ENCODE measurements at places on chromosomes 16 and 17.

- no peak for DNase-seq
These were observed 60.1 kb upstream of the GSE1 start for GRCh38 chr16:85552980-85553435.

DNA sequence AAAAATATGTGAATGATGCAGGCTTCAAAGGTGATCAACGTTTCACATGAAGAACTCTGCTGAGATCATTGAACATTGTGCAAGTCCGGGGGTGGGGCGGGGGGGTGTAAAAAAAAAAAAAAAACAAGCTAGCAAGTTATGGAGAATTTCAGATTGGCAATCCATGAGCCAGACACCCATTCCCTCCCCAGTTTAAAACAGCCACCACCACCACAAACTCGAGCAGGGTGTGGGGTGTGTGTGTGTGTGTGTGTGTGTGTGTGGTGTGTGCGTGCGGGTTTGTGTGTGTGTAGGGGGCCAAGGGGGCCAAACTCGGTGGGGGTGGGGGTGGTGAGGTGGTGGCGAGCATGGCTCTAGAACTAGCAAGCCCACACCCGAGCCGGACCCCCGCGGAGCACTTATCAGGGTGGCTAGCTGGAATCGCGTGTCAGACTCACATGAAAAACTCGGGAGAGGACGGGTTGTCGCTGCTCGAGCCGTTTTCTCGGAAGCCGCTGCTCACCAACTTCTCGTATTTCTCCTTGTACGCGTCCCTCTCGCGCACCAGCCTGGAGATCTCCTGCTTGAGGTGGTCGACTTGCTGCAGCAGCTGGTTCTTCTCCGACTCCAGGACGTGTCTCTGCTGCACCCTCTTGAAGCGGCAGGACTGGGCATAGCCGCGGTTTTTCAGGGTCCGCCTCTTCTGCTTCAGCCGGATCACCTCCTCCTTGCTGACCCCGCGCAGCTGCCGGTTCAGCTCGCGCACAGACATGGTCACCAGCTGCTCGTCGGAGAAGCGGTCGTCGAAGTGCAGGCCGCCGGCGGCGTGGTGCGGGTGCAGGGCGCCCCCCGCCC lies 2.0 kb downstream of the MAF start:
- DNase-seq, result no peak

- DNase-seq, result no peak
These were observed 11.5 kb upstream of the PITPNA start for GRCh38 chr17:1573932-1574696.

DNA sequence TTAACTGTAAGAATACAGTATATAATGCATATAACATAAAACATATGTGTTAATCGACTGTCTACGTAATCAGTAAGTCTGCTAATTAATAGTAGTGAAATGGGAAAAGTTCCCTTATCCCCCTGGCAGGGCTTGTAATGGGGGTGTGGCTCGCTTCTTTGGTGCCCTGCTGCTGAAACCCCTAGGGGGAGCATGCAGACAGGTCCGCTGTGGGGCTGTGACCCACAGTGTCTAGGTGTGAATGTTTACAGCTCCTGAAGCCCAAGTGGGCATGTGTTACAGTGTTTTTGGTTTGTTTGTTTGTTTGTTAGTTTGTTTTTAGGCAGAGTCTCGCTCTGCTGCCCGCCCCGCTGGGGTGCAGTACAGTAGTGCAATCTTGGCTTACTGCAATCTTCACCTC lies 495.7 kb downstream of the SHISA9 start:
- no peak for DNase-seq

GRCh38 chr17:80789356-80789902 lies 202.2 kb upstream of the CHMP6 start:
- no peak for DNase-seq

- no peak for DNase-seq
These were observed 128.9 kb upstream of the PMFBP1 start for GRCh38 chr16:72300892-72301291.

DNA sequence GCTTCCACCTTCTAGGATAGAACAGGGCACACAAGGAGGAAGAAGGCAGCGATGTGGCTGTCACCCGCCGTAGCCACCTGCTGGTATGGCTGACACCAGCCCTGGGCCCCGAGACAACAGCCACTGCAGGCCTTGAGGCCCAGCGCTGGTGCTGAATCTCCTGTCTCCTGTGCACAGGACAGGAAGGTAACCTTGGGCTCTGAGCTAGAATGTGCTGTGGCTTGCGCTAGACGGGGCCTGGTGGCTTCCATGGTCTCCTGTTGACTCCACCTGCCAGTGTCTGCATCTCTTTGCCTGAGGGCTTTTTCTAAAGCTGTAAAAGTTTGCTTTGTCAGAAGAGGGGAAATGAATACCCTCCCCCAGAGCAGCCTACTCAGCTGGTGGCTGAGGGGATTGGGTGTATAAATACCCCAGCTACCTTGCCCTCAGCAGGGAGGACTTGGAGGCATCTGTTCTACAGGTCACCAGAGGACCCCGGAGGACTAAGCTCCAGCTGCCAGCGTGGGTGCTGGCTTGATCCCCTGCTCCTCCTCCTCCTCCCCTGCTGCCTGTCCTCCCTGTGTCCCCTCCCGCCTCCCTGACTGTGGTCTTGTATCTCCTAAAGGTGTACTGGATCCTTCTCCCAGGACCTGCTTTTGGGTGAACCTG lies 76.1 kb upstream of the SDK2 start:
- DNase-seq, result no peak

DNA sequence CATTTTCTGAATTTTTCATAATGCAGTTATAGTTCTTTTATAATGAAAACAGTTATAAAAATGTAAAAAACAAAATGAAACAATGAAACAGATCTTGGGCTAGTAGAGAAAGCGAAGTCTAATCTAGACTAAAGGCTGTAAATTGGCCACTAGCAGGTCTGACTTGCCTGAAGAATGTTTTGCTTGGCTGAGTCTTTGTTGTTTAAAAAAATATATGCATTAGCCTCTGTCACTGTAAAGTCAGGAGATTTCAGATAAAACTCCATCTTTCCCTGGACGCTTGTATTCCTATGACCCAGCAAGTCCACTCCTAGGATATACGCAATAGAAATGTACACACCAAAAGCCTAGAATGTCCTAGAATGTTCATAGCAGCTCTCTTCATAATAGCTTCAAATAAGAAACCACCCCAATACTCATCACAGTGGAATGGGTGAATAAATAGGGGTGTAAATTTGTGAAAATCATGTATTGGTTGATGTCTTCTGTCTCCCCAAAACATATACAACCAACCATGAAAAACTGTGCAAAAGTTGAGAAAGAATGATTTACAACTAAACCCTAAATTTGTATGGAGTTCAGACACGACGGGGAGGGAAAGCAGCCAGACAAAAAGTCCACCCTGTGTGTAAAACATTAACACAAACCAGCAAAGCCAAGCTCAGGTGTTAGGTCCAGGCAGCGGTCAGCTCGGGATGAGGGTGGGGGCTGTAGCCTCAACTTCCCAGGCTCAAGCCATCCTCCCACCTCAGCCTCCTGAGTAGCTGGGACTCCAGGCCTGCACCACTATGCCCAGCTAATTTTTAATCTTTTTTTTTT lies 37.7 kb upstream of the MEAK7 start:
- no peak for DNase-seq

GRCh38 chr17:79887451-79887991 lies 48.3 kb upstream of the CBX4 start:
- no peak for DNase-seq

GRCh38 chr17:82858376-82859126 lies 18.7 kb upstream of the ZNF750 start:
- no peak for DNase-seq

GRCh38 chr16:65178151-65178550 lies 56.3 kb upstream of the CDH11 start:
- no peak for DNase-seq

DNA sequence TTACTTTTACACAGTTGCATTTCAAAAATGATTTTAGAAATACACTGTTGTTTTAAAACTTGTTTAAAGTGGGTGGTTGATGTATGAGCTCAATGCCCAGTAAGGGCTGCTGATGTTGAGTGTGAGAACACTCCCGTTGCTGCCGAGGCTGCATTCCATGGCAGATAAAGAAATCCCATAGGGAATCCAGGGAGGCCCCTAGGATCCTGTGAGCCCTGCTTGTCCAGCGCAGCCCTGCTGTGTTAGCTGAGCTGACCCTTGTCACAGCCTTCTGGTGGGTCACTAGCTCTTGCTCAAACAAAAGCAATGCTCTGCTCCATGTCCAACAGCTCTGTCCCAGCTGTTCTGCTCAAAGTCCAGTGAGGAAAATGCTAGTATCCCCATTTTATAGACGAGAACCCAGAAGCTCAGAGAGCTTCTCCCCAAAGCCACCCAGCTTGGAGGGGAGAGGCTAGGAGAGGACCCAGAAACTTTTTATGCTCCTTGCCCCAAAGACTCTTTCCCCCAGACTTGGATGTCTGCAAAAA lies 18.6 kb upstream of the COL1A1 start:
- DNase-seq, result no peak

DNA sequence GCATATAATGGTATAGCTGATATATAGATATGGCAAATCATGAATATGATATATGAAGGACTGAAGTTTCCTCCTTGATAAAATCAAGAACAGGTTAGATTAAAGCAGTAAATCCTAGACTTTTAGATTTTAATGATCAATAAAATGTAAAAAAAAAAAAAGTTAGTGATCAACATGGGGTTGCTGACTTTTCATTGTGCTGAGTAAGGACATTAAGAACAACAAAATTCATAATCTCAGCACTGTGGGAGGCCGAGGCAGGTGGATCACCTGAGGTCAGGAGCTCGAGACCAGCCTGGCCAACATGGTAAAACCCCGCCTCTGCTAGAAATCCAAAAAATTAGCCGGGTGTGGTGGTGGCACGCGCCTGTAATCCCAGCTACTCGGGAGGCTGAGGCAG lies 10.4 kb upstream of the CHD3 start:
- DNase-seq, result no peak

GRCh38 chr17:78729641-78730040 lies 52.4 kb downstream of the CYTH1 start:
- no peak for DNase-seq

DNA sequence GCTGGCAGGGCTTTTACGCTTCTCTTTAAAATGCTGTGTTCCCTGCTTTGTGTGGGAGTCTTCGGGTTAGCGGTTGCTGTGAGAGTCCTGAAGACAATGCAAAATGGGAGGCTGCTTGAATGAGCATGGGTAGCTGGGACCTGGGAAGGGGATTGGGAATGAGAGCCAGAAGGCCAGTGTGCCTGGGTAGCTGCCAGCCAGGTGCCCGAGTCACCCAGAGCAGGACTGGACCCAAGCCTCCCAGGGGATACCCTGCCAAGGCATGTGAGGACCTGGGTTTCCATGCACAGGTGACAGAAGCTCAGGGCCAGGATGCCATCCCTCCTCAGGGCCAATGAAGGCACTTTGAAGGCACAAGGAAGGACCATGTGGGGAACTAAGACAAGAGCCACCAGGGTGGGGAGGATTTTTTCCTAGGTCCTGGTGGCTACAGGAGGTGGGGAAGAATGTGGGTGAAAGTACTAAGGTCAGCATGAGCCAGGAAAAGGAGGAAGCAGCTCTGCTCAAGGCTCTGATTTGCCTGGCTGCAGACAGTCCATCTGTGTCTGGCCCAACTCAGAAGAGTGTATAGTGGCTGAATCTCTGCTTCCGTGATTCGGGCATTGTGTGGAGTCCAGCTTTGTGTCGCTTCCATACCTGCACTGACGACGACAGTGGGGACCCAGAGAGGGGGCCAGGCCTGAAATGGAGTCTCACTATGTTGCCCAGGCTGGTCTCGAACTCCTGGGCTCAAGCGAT lies 20.5 kb downstream of the TMEM94 start:
- no peak for DNase-seq

DNA sequence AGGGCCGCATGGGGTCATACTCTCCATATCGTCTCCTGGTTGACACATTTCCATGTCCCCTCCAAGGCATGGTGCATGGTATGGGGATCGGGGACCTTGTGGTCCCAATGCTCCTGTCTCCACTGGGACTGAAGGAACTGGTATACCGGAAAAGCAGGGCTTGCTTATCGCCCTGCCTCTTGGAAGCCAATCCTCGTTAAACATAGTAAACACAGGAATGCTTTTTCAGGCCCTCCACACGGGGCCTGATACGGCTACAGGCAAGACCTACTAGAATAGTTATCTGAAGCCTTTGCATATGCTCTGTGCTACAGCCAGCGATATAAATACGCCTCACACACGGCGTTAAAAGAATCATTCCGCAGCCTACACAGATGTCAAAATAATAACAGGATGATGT lies 159.5 kb downstream of the SHISA9 start:
- DNase-seq, result no peak

- no peak for DNase-seq
These were observed 66.8 kb downstream of the XYLT1 start for GRCh38 chr16:17403859-17404545.

GRCh38 chr17:81221371-81221841 lies 1.4 kb downstream of the CEP131 start:
- DNase-seq, result no peak

DNA sequence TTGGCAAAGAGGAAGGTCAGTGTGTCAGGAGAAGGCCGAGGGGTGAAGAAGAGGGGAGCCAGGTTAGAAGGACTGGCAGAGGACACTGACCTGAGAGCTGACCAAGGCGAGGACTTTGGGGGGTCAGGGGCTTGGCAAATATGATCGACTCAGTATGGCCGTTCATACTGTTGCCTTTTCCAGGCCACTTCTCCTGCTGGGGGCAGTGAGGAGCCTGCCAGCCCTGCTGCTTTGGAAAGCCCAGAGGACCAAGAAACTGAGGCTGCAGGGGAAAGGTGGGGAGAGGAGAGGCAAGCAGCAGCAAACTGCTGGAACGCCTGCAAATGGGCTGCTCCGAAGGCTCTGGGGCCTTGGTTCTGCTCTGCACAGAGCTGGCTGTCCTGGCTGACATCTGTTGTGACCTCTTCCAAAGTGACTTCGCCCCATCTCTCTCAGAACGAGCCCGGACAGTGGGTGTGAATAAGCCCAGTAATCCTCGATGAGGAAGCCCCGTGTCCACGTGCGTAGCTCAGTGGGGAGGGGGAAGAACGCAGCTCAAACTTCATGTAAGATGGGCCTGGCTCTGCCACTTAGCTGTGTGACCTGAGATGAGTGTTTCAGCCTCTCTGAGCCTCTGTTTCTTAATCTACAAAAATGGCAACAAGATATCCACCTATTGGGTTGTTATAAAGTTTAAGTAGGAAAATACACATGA lies 111.3 kb downstream of the SALL1 start:
- DNase-seq, result no peak

- no peak for DNase-seq
These were observed 1.3 kb downstream of the SERPINF1 start for GRCh38 chr17:1762901-1763898.

GRCh38 chr17:887551-888209 lies 91.9 kb downstream of the NXN start:
- no peak for DNase-seq

- DNase-seq, result no peak
These were observed 149.2 kb downstream of the NPIPB5 start for GRCh38 chr16:22659933-22660332.

DNA sequence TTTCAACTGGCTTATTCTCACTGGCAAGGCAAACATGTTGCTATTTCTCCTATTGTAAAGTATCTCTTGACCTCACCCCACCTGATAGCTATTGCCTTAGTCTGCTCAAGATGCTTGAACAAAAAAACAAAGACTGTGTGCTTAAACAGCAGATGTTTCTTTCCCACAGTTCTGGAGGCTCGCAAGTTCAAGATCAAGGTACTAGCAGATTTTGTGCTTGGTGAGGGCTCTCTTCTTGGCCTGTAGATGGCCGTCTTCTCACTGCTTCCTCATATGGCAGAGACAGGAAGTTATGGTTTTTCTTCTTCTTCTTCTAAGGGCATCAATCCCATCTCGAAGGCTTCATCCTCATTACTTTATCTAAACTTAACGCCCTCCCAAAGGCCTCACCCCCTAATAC lies 109.7 kb upstream of the CLEC3A start:
- DNase-seq, result no peak
